ENCODE measurements at places on chromosomes 11 and 22.

- no peak for DNase-seq
Observed at GRCh38 chr22:36912694-36913426, 568 bp upstream of the CSF2RB start.

DNA sequence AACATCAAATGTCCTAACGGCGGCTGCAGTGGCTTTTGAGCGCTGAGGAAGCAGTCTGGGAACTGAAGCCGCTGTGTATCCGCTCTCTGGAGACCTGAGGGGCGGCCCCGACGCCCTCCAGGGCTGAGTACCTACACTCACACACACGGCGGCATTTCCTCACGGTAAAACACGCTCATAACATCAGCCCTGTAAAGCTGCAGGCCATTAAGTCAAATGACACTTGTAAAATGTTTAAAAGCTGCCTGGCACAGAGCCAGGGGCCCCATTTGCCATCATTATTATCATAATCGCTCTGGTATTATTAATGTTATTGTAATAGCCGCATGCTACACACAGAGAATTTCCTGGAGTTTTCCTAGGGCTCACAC, 5.1 kb downstream of the CARS1 start:
- no peak for DNase-seq

DNA sequence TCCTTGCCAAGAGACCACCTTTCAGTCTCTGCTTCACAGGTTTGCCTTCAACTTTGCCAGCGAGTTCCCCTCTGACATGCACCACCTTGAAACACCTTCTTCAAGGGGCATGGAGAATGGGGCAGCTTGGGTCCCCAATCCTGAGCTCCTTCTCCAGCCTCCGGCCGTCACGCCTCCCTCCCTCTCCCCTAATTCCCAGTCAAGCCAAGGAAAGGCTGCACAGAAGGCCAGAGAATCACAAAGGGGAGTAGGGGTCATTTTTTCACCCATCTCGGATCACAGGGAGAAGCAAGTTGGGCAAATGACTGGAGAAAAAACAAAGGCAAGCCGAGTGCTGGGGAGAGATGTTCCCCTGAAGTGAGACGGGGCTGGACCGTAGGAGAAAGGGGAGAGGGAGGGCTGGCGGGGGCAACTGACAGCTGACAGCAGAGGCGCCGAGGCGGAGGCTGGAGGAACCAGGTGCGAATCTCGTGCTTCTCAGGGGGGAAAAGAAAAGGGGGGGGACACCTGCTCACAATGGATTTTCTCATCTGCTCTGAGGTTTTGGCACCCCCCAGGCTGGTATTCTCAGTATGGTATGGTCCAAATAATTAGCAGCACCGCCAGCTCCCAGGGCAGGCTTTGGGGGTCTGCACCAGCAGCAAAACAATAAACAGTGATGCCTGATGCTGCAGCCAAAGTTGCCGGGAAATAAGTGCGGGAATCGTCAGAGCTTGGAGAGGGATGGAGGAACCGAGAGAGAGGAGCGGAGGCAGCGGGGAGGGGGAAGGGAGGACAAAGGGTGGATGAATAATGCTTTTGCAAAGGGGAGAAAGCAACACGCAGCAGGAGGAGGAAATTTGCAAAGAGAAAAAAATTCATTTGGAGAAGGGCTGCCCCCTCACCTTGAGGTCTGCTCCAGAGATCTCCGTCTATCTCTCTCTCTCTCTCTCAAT, 644 bp downstream of the YPEL4 start:
- no peak for DNase-seq

- no peak for DNase-seq
Observed at GRCh38 chr11:73359930-73360742, 16.1 kb upstream of the RELT start.

- DNase-seq = no peak
Observed at GRCh38 chr11:72347691-72348090, 86.6 kb downstream of the CLPB start.

DNA sequence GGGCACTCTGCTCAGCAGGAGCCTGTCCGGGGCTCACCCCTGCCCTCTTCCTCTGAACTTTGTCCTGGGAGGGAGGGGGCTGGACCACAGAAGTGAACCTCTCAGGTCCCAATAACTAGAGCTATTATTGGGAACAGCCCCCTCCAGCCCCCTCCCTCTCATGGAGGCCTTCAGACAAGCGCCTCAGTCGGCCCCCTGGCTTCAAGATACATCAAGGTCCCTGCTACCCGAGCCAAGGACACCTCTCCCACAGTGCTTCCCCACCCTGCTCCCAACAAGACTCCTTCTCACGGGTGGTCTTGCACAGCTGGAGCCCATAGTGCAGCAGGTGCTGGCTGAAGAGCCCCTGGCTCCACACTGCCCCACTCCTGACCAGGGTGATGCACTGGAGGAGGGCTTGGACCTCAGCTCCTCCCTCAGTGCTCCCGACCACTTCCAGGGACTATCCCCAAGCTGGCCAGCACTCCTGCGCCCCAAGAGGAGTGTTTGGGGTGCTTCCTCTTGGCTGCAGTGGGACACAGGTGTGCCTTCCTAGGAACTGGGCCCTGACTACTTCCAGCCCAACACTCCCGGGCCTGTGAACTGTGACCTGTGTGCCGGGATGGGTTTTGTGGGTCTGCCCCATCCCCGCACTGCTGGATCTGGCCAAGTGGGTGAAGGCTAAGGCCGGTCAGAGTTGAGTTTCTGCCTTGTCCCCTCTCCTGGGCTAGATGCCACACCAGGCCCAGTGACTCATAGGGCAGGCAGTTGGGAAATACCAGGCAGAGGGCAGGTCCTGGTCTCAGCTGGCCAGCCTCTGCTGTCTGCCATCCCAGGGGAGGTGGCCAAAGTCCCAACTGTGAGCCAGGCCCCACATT, 2.2 kb downstream of the PNPLA2 start:
- DNase-seq = no peak

DNA sequence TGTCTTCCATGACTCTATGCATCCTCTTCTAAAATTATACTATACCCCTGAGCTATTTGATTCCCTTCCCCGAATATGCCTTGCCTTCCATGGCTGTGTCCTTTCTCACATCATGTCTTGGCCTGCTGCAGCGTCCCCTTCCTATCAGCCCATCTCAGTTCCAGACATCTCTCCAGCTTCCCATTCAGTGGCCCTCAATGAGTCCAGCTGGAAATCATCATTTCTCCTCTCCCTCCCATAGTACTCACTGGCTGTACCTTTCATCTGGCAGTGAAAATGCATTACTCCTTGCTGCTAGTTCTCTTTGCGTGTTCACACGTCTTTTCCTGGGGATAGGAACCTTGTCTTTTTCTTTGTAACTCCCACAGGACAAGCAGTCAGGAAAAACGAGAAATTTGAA, 486.8 kb downstream of the NTM start:
- DNase-seq = no peak

GRCh38 chr11:367956-368413, 1.3 kb upstream of the B4GALNT4 start:
- no peak for DNase-seq

- DNase-seq = no peak
Observed at GRCh38 chr22:33404723-33405122, 346.5 kb upstream of the SYN3 start.

DNA sequence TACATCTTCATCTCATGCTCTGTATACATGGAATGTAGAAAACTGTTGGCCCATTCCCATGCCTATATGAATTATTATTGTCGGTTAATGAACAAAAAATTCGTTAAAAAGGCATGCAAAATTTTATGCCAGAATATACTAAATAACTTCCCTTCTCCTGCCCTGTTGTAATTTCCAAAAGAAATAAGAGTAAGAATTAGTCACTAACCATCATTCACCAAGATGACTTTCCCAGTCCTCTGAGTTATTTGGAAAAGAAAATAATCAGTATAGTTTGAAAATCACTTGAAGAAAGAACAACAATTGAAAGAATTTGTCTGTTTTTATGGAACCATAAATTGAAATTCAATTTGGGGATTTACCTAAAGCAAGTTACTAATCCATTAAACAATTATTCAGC, 1149.1 kb upstream of the RAG2 start:
- no peak for DNase-seq

DNA sequence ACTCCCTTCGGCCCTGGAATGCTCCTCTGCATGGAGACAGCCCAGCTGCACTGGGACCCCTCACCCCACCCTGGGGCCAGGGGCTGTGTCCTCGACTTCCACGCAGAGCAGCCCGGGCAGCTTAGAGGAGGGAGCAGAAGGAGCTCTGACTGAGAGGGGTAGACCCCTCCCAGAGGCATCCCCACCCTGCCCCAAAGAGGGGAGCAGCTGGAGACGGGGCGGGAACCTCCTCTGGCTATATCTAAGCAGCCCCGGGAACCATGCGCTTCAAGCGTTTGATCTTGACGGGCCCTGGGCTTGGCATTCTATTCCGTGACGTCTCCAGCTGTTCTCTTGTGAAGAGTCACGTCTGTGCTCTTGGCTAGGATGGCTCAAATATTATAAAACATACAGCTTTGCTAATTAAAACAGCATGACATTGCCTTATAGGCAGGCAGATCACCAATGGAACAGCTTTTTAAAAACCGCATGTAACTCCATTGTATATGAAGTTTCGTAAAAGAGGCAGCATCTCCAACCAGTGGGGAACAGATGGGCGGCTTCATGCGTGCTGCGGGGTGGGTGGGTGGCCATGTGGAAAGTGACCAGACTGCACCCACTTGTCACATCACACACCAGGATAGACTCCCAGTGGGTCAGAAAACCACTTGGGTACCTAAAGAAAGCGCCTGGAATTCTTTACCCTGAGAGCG, 7.7 kb downstream of the KCNQ1 start:
- no peak for DNase-seq

GRCh38 chr22:38879108-38879729, 7.2 kb upstream of the CBX6 start:
- DNase-seq = no peak

DNA sequence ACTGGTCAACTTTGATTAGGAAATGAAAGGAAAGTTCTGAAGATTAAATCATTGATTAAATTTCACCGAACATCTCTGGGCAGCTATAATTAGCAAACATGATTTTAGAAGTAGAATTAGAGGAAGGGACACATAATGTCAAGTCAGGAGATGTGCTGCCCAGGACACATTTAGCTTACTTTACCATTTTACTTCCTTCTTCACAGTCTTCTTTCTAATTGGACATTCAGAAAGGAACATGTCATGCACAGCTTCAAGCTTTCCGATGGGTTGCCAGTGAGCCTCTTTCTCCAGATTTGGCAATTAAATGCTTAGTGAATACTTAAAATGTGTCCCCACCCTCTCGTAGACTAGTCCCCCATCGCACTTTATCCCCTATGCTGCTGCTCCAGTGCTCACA, 234.7 kb downstream of the FAM76B start:
- DNase-seq = no peak

GRCh38 chr11:96783311-96783710, 393.5 kb downstream of the JRKL start:
- no peak for DNase-seq

DNA sequence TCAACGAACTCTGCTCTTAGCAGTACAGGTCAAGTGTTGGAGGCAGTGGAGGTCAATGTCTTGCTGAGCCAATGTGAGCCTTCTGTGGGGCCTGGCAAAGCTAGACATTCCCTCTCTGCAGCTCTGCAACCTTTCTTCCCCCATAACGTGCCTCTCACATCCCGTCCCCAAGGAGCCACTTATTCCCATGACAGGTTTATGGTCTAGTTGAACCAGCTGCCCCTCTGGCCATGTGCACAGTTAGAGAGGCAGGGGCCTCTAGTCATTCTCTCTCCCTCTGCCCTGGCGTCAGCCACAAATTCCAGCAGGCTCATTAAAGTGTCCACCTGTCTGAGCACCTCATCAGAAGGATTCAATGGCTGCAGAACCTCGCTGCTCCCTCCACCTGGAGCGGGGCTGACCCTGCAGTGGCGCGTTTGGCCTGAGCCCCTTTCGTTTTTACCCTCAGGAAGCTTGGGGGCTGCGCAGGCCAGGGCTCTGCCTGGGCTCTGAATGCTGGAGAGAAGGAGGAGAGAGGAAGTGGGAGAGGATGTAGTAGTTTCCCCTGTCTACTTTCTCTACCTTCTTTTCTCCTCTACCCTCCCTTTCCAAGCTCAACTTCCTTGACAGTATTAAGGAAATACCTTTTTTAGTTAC, 302.1 kb upstream of the B3GAT1 start:
- no peak for DNase-seq

DNA sequence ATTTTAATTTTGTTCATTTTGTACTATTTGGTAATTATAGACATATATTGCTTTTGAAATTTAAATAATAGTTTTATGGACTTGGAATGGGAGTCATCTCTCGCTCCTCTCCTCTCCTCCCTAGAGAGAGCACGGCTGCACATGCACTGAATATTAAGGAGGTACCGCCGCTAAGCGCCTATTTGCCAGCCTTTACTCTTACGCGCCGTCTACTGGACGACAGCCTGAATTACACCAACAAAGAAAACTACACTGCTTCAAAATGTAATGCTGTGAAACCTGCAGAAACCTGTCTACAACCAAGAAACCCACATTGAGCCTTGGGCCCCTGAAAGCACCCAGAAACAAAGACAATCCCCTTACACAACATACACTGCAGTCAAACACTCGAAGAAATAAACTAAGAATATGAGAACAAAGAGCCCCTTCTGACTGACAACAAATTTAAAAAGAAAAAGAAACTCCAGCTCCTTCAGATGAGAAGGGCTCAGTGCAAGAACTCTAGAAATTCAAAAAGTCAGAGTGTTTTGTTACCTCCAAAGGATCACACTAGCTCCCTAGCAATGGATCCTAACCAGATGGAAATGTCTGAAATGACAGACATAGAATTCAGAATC, 737.2 kb downstream of the LRRC4C start:
- no peak for DNase-seq

- no peak for DNase-seq
Observed at GRCh38 chr11:123178186-123178585, 16.9 kb downstream of the CLMP start.

- peak; percentile 3 for DNase-seq
Observed at GRCh38 chr11:11843211-11843621, 1.4 kb downstream of the USP47 start.

DNA sequence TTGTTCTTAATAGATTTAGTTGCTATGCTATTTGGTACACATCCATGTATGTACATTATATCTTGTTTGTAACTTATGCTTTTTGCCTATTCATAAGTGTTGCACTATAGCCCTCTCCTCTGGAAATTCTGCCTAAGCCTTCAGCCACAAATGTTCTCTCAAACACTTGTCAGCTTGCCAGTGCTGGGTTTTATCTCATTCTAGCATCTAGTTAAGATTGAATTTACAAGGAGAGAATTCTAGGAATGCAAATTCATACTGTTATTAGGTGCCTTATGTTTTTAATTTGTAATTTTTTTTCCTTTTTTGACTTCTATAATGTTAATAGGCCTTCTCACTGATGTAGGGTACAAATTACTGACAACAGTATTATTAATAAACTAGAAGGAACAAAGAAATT, 14.6 kb upstream of the CTSC start:
- DNase-seq = no peak

DNA sequence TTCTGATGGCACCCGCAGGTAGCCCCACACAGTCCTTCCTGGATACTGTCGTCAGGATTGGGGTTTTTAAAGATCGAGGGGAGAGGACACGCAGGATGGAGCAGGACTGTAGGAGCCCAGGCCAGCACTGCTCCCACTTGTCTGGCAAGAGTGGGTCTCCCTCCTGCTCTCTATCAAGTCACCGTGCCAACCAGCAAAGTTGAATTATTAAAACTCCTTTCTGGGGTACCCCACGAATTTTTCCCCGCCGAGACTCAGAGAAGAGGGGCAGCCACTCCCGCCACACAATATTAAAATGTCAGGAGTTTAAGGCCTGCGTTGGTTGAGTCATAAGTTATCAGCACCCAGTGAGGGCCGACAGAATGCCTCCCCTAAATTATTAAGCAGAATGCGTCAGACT, 10.1 kb downstream of the LMO1 start:
- no peak for DNase-seq

GRCh38 chr11:78425399-78426070, 7.9 kb upstream of the GAB2 start:
- no peak for DNase-seq

GRCh38 chr11:70483077-70483861, 84.9 kb downstream of the CTTN start:
- no peak for DNase-seq

- no peak for DNase-seq
Observed at GRCh38 chr11:130580891-130581492, 132.5 kb downstream of the ADAMTS15 start.
